ENCODE measurements at places on chromosomes 7 and 10.

GRCh38 chr10:96460316-96460715, 53.4 kb downstream of the TLL2 start:
- DNase-seq: no peak

DNA sequence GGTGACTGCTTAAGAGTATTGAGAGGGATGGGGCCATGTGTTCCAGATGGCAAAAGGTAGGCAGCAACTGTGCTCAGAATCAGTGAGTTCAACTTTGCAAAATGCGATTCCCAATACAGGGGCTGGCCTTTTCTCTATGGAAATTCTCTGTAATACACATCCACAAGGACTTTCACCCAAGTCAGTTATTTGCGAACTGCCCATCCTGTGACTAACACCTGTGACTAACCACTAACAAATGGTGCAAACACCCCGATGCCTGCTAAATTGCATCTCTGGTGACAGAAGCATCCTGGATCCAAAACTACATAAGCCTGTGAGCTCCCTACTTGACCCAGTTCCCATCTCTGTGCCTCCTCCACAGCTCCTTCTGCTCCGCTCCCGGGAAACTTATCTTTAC, 9.0 kb upstream of the CUZD1 start:
- DNase-seq: no peak

DNA sequence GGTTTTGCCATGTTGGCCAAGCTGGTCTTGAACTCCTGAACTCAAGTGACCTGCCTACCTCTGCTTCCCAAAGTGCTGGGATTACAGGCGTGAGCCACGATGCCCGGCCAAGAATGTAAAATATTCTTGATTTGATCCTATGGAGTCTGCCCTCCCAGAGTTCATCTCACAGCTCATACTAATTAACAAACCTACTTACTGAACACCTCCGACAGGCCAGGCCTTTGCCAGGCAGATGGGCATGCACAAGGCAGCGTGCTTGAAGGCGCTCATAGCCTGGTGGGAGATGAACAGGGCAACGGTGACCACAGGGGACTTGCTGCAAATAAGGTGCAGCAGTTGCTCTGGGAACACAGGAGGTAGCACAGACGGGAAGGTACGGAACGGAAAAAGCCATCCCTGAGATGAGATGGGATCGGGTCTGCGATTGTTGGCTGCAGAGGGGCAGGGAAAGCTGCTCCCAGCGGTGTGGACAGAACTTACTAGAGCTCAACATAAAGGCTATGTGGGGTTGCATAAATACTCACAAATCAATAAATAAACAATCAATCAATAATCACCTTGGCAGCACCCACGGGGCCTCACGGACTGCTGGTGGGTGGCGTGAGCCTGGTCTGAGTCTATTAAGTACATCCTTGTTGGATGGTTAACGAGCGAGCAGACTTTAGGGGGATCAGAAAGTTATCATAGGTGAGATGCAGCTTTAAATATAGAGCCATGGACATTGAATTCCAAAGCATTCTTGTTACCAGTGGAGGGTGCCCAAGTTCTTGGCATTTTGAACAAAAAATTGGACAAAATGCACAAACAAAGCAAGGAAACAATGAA, 4.7 kb downstream of the ACBD7 start:
- DNase-seq: no peak

- DNase-seq: no peak
Measured at GRCh38 chr7:142709921-142710320, 39.4 kb upstream of the PRSS1 start.

GRCh38 chr10:33070101-33070500, 112.1 kb upstream of the ITGB1 start:
- DNase-seq: no peak

- DNase-seq: no peak
Measured at GRCh38 chr7:113705439-113705838, 213.4 kb downstream of the PPP1R3A start.

DNA sequence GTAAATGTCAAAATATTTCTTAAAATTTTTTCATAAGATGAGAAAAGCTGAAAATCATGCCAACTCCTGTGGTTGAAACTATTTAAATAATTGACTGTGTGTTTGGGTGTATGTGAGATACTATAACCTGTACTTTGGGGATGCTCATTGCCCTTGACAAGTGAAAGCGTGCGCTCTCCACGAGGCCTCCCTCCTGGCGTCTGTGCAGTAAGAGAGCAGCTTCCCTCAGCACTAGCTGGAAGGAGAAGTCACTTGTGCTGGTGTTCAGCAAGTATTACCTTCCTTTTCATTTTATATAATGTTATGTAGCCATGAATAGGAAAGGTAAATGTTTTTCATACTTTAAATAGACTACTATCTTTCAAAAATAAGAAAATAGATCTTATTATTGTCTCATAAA, 118.9 kb downstream of the ZEB1 start:
- DNase-seq: no peak

GRCh38 chr7:64035388-64035787, 9.8 kb upstream of the ZNF727 start:
- no peak for DNase-seq

DNA sequence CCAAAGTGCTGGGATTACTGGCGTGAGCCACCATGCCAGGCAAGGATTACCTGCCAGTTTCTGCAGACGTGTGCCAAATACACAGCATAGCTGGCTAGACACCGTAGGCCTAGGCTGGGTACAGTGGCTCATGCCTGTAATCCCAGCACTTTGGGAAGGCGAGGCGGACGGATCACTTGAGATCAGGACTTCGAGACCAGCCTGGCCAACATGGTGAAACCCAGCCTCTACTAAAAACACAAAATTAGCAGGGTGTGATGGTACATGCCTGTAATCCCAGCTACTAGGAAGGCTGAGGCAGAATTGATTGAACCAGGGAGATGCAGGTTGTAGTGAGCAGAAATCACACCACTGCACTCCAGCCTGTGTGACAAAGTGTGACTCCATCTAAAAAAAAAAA, 868 bp downstream of the RFC2 start:
- no peak for DNase-seq

DNA sequence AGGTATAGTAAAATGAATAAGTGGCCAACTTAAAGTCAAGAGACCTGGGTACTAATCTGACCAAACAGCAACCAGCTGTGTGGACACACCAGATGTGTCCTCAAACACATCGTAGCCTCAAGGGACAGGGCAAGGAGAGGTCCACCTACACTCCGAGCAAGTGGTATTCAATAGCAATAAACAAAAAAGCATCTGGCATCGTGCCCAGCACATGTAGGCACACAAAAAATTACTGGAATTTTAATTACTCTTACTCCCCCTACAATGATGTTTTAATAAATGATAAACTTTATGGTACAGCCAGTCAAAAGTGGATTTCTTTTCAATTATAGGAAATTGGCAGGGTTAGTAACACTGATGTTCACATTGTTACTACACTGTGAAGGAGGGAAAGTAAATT, 3.5 kb upstream of the RGS10 start:
- no peak for DNase-seq

- DNase-seq: no peak
Measured at GRCh38 chr7:159059629-159060028, 85.0 kb downstream of the VIPR2 start.

- no peak for DNase-seq
Measured at GRCh38 chr10:114650266-114650665, 7.8 kb downstream of the ABLIM1 start.

DNA sequence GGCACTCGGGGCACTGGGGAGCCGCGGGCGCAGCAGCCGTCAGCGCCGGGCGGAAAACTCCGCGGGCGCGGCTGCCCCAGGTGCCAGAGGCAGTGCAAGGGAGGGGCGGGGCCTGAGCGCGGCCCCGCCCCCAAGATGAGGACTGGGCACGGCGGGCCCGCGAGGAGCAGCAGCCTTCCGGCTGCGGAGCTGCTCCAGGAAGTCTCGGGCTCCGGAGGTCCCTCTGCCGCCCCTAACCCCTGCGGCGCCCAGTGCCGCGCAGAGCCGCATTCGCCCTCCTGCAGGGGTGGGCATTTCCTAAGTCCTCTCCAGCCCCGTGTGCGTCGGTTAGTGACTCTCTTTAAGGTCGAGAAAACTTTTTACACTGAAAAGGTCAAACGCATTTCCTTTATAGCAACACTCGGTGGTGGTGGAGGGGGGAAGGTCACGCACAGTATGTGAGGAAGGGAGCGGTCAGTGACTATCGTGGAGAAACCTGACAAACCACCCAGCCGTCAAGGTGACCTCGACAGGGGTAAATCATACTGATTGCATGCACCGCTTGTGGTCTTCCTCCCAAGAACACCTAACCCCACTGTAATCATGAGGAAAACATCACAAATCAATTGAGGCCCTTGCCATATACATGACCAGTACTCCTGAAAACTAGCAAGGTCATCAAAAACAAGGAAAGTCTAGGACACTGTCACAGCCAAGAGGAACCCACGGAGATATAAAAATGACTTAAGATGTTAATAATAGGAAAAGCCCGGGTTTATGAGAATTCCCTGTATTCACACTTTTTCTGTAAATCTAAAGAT, at the start of gene ANXA11:
Gene ANXA11 (minus strand): TSS at position 61 of the 800 bp plus-strand sequence. CDS start 32,676 bp downstream, outside the sequence.
- DNase-seq: peak; percentile 72

- no peak for DNase-seq
Measured at GRCh38 chr7:37657816-37658215, 25.8 kb upstream of the GPR141 start.

- DNase-seq: no peak
Measured at GRCh38 chr7:143504215-143504936, 26.7 kb downstream of the TAS2R41 start.

GRCh38 chr7:150735596-150736358, 1.4 kb upstream of the GIMAP5 start:
- DNase-seq: no peak

DNA sequence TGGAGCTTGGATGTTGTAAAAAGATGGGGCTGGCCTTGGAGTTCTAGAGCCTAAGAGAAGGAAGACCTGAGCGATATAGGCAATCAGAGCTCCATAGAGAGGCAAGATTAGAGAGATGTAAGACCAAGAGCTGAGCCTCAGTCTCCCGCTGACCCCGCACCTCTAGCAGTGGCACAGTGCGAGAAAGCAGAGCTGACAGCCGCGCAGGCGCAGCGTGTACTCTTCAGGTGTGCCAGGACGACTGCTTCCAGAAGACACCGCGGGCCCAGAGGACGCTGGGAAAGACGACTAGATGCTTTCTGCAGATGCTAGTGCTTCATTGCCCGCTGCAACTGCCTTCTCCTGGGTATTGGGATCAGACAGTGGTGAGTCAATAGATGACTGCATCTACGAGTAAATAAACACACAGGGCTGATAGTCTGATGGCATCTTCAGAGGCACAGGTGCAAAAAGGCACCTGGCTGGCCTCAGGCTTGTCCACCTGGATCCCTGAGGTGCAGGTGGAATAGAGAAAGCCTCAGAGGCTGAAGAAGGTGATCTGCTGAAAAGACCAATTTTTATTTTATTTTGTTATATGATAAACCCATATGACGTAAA, 38.1 kb upstream of the CCDC6 start:
- DNase-seq: no peak

- DNase-seq: no peak
Measured at GRCh38 chr10:131760416-131761166, 140.2 kb upstream of the PPP2R2D start.

DNA sequence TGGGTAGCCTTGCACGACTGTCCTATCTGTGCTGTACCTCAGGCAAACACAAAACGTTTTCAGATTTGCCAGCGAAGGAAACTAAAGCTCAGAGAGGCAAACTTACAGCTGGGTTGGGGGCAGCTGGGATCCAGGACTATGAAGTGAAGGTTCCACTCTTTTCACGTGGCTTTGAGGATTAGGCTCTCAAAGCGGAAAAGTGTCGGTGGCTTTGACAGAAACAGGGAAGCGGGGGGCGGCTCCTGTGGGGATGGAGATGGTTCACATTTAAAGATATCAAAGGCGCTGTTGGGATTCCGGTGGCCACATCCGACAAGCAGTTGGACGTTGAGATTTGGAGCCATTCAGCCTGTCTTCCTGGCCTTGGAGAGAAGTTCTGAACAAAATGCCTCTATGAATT, 958.3 kb upstream of the ZNF722 start:
- no peak for DNase-seq

DNA sequence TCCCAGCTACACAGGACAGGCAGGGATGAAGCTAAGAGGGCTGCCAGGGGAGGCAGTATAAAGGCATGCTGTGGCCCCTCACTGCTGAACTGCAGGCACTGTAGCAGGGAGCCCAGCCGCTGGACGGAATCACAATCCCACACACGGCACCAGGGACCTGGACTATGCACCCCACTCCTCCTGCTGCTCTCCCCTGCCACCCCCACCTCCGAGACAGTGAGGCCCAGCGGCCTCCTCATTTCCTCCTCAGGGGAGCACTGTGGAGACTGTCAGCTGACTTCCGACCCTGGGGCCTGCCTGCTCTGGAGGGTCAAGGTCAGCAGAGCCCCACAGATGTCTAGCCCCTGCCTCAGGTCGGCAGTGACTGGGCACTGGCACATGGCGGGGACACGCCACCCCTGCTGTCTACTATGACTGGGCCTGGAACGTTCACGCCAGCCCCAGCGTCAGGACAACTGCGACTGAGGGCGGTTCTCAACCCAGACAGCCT, 92.7 kb downstream of the FAM53B start:
- no peak for DNase-seq

GRCh38 chr7:452226-452751, 67.4 kb downstream of the PDGFA start:
- no peak for DNase-seq

DNA sequence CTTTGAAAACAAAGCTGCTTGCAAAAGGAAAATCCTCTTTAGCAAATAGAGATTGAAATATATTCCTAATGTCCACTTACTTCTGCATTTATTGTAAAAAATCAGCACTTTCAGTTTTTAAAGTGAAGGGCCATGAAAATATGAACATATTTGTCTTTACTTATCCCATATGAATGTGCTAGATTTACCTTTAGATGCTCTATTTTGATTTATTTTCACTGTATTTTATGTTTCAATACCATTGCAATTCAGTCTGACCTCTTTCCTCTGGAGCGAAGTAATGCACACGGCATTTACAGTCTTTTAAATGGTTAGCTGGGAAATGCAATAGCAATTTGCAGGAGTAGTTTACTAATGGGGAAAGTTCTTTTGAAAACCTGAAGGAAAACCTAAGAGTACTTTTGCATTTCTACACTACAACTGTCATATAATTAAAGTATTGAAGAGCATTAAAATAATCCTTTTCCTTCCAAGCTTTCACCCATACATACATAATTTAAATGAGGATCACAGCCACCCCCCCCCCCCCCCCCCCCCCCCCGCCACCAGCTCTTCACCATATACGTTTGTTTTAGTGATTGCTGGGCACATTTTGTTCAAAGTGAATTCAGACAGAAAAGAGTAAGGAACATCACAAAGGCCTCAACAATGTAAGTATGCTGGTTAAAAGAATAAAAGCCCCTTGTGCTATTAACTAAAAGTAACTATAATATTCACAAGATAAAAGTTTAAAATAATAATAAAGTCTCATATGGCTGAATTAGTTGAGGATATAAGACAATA, 3.5 kb downstream of the SKIDA1 start:
- no peak for DNase-seq

- DNase-seq: no peak
Measured at GRCh38 chr7:157271991-157272324, 64.8 kb upstream of the DNAJB6 start.

- no peak for DNase-seq
Measured at GRCh38 chr7:87574630-87575029, 26.1 kb downstream of the ABCB1 start.
